Stimulated activated naive CD4-positive, alpha-beta T cell (primary cell): ENCODE measurements at places on chromosomes 13 and 19.

- DNase-seq, result no peak
Measured at GRCh38 chr13:104320446-104320845, 1254.2 kb upstream of the SLC10A2 start.

DNA sequence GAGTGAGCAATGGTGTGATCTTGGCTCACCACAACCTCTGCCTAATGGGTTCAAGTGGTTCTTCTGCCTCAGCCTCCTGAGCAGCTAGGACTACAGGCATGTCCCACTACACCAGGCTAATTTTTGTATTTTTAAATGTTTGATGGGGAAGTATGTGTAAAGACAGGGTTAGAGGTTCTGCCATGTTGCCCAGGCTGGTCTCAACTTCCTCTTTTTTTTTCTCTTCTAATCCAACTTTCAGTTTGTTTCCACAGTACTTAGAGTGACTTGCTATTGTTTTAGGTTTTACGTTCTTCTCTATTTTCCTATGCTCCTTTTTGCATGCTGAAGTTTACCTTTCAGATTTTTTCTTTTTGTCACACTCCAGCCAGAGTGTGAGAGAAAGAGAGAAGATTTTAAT is 1433.0 kb downstream of the UQCRFS1 start:
- no peak for DNase-seq

- DNase-seq, result peak; percentile 97
Measured at GRCh38 chr19:47255879-47256692, at the start of gene CCDC9. CCDC9 (plus strand) TSS chr19:47256525; CDS start chr19:47258401, 1,876 bp downstream.

GRCh38 chr19:45881909-45882528 is 3.9 kb downstream of the IRF2BP1 start:
- DNase-seq, result no peak

DNA sequence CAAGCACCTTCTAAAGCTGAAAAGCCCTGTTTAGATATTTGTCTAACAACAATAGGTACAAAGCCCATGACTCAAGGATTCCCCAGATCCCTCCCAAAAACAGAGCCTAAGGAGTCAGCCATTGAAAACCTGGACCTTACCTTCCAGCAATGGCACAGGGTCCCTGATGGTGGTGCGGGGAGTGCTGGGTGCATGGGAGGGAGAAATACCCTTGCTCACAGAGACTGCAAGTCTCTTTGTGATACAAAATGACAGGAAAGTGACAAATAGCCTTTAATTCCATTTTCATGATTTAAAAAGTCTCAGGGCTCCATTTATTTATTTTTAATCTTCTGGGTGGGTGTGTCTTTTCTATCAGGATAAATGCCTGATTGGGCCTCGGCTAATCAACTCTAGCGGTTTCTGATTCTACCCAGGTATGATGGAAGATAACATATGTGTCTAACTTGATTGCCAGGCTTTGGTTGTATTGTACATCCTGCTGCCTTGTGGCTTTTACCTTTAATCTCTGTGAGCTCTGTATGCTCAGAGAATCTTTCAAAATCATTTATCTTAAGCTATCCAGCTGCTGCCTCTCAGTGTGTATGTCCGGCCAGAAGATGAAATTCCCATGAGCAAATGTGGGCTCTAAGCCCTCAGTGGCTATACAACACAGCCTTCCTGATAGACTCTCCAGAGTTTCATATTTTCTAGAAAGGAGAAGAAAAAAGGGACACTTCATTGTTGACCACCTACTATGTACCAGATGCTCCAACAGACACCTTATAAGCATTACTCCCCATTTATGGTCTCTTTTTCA is 54.6 kb upstream of the FAM124A start:
- DNase-seq, result no peak

DNA sequence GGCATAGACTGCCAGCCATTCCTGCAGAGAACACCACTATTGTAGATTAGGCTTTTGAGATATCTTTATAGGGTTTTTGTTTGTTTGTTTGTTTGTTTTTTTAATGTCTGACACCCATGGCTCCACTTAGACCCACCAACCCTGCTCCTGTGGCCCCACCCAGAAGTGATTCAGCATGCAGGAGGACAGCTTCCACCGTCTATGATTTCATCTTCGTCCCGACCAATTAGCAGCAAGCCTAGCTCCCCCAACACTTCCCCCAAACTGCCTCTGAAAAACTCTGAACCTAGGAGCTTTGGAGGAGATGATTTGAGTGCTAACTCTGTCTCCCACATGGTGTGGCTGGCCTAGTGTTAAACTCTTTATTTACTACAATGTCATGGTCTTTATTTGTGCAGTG is 108.3 kb upstream of the RXFP2 start:
- DNase-seq, result no peak

DNA sequence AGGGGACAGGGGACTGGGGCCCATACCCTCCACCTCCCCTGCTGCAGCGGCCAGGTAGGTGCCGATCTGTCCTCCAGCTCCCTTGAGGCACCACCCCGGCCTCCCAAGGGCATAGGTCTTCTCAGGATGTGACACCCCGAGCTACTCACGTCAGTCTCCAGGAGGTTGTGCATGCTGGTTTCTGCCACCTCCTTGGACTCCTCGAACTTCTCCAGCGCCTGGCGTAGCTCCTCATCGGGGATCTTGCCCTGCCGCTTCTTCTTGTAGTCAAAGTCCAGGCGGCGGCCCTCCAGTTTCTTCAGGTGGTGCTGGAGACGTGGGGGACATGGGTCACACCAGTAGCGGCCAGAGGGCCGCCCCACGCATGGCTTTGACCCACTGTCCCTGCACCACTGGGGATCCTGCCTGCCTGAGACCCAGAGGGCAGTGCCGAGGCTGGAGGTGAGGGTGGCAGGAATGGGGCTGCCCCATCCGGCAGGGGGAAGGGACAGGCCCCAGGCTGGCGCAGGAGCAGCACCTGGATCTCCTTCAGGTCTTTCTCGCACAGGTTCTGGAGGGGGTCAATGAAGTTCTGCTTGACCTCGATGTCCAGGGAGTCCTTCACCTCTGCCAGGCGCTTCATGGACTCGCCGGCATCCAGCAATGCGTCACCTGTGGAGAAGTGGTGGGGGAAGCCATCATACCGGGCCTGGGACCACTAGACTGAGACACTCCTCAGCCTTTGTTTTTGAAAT is 20.4 kb downstream of the MPND start:
- DNase-seq, result no peak

GRCh38 chr19:38554676-38555141 is 63.0 kb downstream of the MAP4K1 start:
- no peak for DNase-seq

GRCh38 chr19:4295972-4296771 is 6.0 kb downstream of the TMIGD2 start:
- no peak for DNase-seq

GRCh38 chr19:3389876-3390371 is 23.5 kb downstream of the NFIC start:
- no peak for DNase-seq

GRCh38 chr13:109400624-109401257 is 385.6 kb downstream of the IRS2 start:
- DNase-seq, result no peak

GRCh38 chr13:114020750-114021463 is 47.0 kb upstream of the C13orf46 start:
- DNase-seq, result no peak

GRCh38 chr13:45833663-45834375 is 17.7 kb downstream of the SIAH3 start:
- DNase-seq, result no peak

GRCh38 chr19:15251749-15252397 is 19.6 kb upstream of the EPHX3 start:
- no peak for DNase-seq

GRCh38 chr13:79352107-79352506 is 53.9 kb downstream of the RBM26 start:
- DNase-seq, result no peak

- DNase-seq, result no peak
Measured at GRCh38 chr19:49954933-49955332, 6.0 kb downstream of the SIGLEC11 start.

- no peak for DNase-seq
Measured at GRCh38 chr13:110214637-110215036, 92.3 kb downstream of the COL4A1 start.

DNA sequence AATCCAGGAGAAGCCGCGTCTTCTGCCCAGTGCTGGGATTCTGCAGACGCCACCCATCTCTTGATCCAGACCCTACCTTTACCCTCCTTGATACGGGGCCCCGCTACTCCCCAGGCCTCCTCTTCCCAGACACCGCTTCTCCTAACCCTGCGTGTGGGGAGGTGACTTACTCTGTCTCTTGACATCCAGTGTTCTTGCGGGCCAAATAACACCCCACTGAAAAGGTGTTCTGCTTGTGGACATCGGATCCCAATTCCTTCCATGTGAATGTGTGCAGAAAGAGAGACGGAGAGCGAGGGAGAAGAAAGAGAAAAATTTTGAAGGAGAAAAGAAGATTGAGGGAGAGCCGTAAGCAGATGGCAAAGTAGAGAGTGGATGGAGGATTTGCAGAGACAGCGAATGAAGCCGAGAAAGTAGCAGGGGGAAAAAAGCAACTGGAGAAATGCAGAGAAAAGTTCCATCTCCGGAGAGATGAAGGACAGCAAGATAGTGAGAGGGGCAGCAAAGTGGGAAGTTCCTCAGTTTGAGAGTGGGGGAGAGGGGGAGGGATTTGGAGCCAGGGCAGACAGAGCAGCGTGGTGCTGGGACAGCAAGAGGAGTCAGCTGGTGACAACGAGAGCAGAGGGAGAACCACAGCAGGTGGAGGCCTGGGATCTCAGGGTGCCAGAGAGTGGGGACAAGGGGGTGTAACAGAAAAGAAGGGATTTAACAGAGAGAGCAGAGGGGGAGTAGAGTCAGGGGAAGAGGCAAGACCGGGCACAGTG is 814 bp downstream of the ZNF480 start:
- no peak for DNase-seq

- no peak for DNase-seq
Measured at GRCh38 chr19:7744871-7745650, 2.3 kb downstream of the CD209 start.

- DNase-seq, result no peak
Measured at GRCh38 chr19:13918726-13919411, 12.9 kb downstream of the CC2D1A start.

DNA sequence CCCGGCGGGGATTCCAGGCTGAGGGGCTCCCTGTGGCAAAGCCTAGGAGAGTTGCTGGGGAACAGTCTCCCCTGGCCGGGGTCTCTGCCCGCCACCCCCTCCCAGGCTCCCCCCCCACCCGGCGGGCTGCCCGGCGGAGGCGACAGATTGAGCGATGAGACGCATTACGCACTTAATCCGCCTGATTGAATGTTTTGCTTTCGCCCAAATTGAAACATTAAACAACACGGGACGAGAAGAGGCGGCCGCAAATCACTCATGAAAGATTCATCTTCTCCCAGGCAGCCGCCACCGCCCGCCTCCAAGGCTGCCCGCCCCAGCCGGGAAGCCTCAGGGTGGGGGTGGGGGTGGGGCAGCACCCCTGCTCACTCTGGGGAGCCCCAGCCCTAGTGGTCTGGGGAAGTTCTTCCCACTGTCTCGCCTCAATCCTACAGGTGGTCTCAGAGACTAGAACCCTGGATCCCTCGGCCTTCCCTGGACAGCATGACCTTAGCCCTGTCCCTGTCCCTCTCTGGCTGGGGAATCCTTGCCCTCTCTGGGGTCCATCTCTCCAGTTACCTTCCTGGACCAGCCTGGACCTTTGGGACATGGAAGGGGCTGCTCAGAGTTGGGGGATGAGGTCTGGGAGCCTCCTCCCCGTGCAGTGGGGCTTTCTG is 7.6 kb upstream of the ERFL start:
- no peak for DNase-seq
